ENCODE measurements at places on chromosomes 4 and X.

- peak; percentile 82 for DNase-seq
These were observed 41.3 kb upstream of the ATP6AP2 start for GRCh38 chrX:40539214-40540142.

- DNase-seq, result no peak
These were observed 7.4 kb downstream of the TRIML1 start for GRCh38 chr4:188146618-188147017.

GRCh38 chrX:5891378-5891777 is 337.3 kb downstream of the NLGN4X start:
- DNase-seq, result no peak

GRCh38 chrX:63884821-63885790 is 100.1 kb upstream of the ARHGEF9 start:
- no peak for DNase-seq

DNA sequence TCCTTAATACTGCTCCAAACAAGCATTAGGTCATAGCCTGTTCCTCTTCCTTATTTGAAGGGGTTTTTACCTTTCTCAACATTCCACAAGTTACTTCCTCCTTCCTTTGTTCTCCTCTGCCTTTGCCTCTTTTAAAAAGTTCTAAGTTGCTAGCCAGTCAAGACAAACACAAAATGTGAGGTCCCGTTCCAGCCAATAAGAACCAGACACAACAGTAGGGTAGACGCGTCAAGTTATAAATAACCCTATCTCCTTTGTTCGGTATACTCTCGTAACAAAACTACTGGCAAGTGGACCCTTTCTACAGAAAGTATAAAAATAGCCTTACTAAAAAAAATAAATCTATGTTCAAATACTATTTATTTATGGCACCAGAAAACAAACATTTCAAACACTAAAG is 6.3 kb upstream of the ACE2 start:
- no peak for DNase-seq

GRCh38 chr4:87260477-87260876 is 40.1 kb upstream of the KLHL8 start:
- no peak for DNase-seq

GRCh38 chr4:155787113-155787710 is 28.4 kb downstream of the GUCY1B1 start:
- DNase-seq, result peak; percentile 3

- no peak for DNase-seq
These were observed 129.4 kb downstream of the ANAPC10 start for GRCh38 chr4:144968606-144969005.

DNA sequence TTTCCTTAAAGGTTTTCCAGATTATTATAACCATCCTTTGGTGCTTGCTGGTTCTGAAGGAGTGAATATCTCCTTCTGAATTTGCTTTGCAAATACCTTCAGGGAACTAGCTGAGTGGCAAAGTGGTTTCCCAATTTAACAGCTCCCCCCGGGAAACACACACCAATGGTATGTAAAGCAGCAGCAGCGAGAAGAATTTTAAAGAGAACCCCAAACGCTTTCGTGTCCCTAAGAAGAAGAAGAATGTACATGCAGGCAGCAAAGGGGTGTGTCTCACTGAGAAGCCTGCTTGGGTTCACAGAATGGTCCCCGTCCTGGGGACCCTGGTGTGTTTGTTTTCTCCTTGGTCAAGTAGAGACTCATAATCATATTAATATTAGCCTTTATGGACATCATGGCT is 4.2 kb upstream of the AKAP17A start:
- DNase-seq, result no peak
